ENCODE measurements at places on chromosomes 5 and 9.

- DNase-seq, result no peak
Measured at GRCh38 chr5:28779161-28779754, 1740.9 kb upstream of the CDH9 start.

- no peak for DNase-seq
Measured at GRCh38 chr5:39394946-39395345, 29.8 kb downstream of the DAB2 start.

- no peak for DNase-seq
Measured at GRCh38 chr5:76836181-76836580, 13.6 kb upstream of the S100Z start.

DNA sequence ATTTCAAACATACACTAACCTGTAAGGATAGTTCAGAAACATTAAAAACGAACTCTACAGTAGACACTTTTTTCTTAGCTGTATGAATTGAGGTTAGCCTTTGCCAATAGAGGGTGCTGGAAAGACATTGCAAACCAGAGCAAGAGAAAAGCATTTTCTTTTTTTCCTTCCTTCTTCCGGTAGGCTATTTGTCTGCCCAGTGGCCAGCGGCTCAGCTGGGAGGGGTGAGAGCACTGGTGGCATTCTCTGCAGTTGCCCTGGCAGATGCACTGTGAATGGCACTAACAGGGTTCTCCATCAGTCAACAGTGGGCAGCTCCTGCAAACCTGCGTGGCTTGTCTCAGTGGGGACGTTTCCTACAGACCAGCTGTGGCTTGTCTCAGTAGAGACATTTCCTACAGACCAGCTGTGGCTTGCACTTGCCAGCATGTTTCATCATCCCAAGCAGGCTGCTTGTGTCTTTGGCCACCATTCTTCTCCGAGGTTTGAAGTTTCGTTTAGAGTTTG lies 984.5 kb upstream of the CDH18 start:
- peak; percentile 58 for DNase-seq

DNA sequence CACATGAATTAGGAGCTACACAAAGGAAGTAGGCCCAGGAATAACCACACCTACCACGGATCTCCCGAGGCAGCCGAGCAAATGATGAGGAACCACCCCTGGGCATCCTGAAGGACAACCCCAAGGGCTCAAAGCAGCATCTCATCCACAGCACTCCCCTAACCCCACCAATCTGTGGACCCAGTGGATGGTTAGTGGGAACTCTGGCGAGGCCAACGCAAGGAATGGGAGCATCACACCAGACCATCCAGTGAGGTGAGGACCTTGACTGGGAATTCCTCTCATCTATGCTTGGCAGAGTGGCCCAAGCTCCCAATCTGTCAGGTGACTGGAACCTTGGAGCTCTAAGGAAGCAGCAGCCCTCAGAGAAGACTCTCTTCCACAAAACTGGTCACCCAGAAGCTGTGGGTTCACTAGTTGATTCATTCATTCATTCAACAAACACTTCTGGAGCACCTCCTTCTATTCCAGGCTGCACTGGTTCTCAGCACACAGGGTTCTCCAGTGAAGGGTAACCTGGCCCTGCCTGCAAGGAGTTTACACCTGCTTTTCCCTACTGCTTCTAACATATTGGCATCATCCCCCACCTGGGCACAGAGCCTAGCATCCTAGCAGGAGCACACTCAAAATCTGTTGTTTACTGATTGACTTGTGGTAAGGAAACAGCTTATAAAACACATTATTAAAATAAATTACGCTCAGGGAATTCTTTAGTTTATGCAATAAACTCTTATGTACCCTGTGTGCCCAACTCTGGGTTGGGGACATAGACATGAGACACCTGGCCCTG lies 4.9 kb downstream of the ACSL6 start:
- no peak for DNase-seq

- DNase-seq, result no peak
Measured at GRCh38 chr9:15977438-15977837, 424.6 kb downstream of the CCDC171 start.

GRCh38 chr5:73417303-73418034 lies 31.1 kb downstream of the FOXD1 start:
- no peak for DNase-seq

- DNase-seq, result no peak
Measured at GRCh38 chr9:68500457-68501381, 40.0 kb downstream of the TMEM252 start.

DNA sequence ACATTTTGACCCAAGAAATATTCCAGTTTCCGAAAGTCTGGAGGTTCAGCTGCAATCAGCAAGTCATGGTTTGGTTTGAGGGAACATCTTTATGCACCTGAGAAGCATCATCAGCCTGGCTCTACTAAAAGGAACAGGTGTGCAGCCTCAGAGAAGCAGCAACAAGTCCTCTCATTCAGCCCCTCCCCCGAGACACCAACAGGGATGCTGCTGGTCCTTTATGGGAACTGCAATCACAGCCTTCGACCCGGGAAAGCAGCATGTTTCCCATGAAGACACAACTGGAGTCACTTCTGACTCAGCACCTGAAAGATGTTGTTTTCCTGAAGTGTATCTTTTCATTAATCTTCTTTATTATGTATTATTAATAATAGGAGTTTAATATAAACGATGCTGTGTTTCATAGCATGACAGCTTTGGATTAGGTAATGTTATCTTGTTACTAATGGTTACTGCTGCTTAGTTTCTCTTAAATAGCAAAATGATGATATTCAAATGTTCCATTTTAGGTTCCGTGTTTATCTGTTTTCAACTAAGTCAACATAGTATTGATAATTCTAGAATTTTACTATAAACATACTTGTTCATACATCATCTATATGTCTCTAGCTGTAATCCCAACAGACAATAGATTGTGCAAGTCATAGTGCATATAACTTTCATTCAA lies 15.6 kb upstream of the NREP start:
- peak; percentile 41 for DNase-seq

DNA sequence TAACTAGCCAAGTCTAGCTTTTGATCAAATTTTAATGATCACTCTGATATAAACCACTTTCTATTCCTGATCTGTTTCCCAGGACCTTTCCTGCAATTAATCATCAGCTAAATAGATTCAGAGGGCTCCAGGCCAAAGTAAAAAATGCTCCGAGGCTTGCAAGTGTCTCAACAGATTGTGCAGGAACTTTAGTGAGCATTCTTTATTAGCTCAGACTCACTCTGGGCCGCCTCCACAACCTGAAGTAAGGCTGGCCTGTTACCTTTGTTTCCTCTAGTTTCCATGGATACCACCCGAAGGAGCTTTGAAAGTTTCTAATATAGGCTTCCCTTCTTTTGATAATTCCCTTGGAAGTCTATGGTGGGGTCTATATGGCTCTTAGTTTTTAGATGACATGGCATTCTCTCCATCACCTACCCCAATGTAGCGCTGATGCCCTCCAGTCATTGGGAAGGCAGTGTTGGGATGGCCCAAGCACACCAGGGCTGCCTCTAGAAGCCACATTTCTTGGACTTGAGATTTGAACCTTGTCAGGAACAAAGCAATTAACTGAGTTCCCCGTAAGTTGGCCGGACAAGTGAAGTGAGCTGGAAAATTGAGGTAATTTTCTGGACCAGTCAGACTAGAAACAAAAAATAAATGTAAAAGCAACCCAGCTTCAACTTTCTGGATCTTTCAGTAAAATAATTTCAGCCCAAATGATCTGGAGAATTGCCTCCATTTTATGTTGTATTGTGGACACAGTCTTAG lies 97.6 kb upstream of the LHFPL2 start:
- DNase-seq, result no peak

GRCh38 chr9:121210536-121210935 lies 8.9 kb upstream of the RAB14 start:
- DNase-seq, result no peak

DNA sequence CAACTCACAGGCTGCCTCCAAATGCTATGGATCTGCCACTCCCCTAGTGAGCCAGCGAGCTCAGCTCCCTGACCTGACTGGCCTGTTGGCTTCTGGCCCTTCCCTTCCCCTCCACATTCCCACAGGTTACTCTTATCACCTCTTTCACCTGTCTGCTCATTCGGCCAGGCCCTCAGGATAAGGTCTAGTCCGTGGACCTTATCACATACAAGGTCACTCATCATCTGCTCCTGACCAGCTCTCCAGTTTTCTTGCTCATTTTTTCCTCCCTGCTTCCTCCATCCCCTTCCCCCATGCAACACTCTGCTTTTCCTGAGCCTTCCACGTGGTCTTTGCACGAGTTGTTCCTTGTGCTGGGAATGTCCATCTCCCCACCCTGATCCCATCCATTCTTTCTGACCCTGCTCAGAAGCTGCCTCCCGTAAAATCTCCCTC lies 25.9 kb upstream of the NDST1 start:
- no peak for DNase-seq

DNA sequence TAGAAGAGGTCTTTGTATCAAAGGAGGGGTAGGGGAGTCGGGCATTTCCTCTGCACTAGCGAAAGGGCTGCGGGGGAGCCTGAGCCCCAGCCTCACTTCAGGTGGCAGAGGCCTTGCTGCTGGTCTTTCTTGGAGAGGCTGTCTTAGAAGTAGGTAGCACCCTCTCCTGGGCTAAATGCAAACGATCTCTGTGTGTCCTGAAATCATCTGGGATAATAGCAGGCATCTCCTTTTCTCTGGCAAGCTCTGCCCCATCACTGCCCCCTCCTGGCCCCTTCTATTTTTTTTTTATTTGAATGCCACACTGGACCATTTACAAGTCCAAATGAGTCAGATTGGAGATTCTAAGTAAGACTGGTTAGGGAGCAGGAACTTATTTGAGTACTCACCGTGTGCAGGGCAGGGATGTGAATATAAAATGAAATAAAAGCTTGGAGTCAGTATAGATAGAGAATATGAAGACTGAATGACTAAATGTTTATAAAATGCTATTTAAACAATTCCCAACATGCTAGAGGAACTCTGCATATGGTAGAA lies 137.1 kb downstream of the FGF1 start:
- DNase-seq, result peak; percentile 96

GRCh38 chr5:33343676-33344327 lies 97.0 kb upstream of the TARS1 start:
- DNase-seq, result no peak

GRCh38 chr9:23743036-23743435 lies 83.0 kb downstream of the ELAVL2 start:
- no peak for DNase-seq

DNA sequence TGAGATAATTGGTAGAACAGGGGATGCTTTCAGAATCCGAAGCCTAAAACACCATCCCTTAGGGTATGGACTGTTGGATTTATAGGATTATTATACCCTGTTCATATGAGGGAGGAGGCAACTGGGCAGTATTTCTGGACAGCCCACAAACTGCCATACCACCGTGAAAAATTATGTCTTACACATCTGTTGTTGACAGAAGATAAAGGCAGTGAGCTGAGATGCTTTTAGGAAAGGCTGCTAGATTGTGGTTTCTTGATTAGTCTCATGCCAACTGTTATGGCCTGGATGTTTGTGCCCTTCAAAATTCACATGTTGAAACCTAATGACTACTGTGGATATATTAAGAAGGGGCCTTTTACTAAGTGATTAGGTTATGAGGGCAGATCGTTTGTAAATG lies 83.7 kb upstream of the DHFR start:
- no peak for DNase-seq

DNA sequence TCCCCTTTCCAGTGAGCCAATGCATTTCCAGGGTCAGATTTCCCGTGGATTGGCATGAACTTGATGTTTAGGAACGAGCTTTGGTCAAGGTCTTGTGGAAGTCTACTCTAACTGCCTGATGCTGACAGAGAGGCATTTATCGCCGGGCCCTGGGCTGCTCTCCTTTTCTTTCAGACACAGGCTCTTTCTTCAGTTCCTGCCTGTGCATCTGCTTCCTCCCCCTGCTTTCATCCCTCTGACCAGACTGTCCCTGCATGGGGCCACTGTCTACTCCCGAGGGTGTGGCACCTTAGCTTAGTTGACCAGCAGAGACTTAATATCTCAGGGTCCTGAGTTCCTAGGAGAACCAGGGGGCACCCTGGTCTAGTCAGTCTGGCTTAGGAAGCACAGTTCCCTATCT lies 41.2 kb downstream of the RALGPS1 start:
- no peak for DNase-seq

- peak; percentile 67 for DNase-seq
Measured at GRCh38 chr5:172123269-172123692, 64.7 kb downstream of the STK10 start.

GRCh38 chr5:77683171-77683732 lies 44.7 kb upstream of the OTP start:
- no peak for DNase-seq

DNA sequence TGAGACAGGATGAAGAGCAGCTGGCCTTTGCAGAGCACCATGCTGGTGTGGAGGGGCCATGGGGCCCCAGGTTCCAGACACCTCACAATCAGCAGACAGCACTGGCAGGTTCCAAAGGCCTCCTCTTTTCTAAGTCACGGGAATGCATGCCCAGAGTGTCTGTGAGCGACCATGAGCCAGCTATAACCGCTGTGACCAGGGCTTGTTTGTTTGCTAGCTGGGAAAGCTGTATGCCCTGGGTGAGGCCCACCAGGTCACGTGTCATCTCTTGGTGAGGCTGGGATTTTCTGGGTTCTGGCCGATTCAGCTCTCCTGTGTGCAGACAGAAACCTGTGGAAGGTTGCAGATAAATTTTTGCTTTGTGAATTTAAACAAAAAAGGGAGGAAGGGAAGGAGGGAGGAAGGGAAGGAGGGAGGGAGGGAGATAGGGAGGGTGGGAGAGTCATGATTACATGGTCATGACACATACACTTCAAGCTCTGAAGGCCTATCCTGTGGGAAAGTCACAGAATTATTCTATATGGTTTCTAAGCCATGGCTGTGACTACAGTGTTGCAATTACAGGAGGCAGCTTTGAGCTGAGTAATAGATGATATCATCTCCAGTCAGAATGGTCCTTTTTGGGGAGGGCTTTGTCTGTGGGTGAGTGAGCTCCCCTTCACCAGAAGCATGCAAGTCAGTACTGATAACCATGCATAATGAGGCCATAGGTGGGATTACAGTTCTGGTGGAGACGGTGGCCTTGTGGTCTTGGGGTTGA lies 37.2 kb downstream of the PAPPA start:
- DNase-seq, result no peak

GRCh38 chr9:36148311-36149051 lies 11.9 kb downstream of the GLIPR2 start:
- DNase-seq, result no peak
